T-helper 2 cell (primary cell): ENCODE measurements at places on chromosomes 11 and 22.

GRCh38 chr22:23179381-23180299 lies 669 bp upstream of the BCR start:
- DNase-seq = no peak

GRCh38 chr22:29912605-29913398 lies 29.8 kb downstream of the MTMR3 start:
- no peak for DNase-seq

GRCh38 chr11:65382804-65383368 lies 440 bp upstream of the SLC25A45 start:
- DNase-seq = no peak

DNA sequence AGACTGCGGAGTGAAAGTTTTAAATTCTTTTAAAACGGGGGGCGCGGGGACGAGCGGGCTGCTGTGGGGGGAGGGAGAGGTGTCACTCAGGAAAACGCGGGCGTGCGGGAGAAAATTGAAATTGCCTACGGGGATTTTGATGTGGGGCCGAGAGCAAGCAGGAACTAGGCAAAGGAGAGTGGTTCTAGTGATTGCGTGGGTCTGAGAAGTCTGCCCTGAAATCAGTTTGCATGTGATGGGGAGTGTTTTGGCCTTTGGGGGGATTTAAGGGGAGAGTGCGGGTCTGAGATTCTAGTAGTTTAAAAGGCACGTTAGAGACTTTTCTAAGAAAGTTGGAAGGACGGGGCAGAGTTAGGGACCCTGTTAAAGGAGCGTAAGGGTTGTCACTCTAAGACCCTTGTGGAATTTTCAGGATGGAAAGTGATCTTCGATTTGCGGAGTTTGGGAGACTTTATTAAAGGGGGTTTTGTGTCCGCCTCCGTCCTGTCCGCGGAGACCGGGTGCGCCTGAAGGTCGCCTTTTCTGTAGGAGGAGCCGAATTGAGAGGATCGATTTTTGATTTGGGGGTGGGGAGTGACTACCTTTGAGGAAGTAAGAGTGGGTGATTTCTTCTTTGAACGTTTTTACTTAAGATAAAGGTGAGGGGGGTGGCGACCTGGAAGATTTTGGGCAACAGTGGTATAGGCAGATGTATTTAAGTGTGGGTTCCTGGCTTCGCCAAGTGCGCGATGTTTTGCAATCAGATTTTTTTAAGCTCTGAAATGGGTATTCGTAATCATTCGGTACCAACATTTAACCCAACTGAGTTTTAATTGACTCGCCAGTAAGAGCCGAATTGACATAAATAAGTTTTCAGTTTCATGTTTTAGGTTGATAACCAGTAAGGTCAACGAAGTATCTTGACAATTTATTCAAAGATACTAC lies 1.1 kb downstream of the EED start:
- DNase-seq = no peak

DNA sequence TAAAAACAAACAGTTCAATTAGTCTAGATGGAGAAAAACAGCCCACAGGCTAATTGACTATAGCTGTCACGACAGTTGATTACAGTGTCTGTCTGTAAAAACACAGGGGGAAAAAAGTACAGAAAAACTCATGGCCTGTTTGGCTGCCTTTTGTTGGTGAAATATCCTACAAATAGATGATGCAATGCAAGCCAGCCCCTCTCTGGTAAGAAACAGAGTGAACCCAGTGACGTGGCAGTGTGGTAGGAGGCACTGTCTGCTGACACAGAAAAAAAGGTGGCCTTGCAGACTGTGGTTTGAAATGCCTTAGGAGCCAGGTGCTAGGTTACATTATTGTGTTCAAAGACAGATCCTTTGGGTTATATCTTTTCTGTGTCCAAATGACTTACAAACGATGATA lies 431.4 kb upstream of the CCDC90B start:
- no peak for DNase-seq

DNA sequence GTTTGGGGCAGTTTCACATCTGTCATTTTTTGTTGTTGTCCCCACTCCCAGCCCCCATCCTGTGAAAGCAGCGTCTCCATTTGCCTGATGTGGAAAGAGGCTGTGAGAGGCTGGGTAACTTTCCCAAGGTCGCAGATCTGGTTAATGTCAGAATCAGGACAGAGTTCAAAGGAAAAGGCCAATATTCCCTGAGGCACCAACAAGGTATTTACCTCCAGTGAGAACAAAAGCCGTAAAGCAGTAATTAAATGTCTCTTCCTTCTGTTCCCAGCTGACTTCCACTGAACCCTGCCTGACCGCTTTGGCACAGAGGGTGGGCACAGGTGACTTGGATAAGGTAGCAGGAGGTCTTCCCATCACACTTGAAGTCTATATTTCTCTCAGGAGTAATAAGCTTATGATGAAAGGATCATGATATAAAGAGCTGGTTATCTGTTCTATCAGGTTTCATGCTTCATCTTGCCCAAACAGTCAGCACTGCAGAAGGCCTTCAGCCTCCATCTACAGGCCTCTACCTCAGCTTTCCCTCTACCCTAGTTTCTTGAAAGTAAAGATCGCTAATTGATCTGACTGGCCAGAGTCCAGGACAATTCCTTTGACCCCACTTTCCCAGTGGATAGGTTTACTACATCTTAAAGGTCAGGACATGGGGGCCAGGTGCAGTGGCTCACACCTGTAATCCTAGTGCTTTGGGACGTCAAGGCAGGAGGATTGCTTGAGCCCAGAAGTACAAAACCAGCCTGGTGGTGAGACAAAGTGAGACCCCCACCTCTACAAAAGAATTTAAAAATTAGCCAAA lies 9.4 kb downstream of the C11orf91 start:
- no peak for DNase-seq

DNA sequence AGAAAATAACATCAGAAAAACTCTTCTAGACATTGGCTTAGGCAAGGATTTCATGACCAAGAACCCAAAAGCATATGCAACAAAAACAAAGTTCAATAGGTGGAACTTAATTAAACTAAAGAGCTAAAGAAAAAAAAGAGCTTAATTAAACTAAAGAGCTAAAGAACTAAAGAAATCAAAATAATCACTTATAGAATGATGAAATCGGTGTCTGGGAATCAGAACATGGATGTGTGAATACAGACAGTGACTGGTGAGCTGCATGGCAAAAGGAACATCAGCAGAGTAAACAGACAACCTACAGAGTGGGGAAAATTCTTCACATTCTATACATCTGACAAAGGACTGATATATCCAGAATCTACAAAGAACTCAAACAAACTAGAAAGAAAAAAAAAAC lies 41.4 kb downstream of the ZNF280B start:
- DNase-seq = no peak

GRCh38 chr11:117851106-117851505 lies 25.4 kb downstream of the FXYD6 start:
- DNase-seq = no peak

- DNase-seq = no peak
Measured at GRCh38 chr11:65444314-65445051, 21.9 kb downstream of the NEAT1 start.

GRCh38 chr11:35477901-35478300 lies 47.5 kb downstream of the PAMR1 start:
- DNase-seq = no peak

DNA sequence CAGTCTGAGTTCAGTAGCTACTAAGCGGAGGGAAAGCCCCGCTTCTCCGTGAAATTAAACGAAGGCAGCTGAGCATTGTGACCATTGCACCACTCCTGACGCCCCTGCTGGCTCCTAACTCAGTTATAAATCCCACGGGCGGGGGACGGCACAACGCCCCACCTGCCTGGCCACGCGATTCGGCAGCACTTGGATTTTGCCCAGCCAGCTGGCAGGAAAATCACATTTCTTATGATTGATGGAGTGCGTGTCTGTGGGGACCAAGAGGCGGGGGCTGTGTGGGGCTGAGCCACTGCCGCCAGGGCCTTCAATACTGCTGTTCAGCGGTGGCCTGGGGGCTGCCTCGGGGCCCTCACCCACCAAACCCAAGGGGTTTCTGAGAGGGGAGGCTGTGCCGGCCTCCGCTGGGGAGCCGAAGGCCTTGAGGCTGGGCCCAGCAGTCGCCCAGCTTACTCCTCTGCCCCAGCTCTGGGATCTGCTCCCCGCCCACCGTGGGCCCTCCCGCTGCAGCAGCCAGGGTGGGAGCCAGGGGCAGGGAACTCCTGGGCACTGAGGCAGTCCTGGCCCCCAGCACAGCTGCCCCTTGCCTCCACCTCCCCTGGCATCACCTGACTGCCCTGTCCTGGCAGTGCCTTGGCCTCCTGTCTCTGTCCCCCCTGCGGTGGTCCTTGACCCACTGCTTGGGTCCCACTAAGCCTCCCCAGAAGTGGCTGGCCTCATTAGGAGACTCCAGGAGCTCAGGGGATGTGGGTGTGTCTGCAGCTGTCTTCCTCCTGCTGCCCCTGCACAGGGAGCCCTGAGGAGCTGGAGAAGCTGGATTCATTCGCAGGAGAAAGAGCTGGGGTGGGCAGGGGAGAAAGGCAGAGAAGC lies 30.7 kb downstream of the SHISAL1 start:
- no peak for DNase-seq

- no peak for DNase-seq
Measured at GRCh38 chr22:39943953-39944872, 16.0 kb upstream of the TMA7B start.

- DNase-seq = no peak
Measured at GRCh38 chr11:94776351-94777321, 8.5 kb downstream of the AMOTL1 start.

DNA sequence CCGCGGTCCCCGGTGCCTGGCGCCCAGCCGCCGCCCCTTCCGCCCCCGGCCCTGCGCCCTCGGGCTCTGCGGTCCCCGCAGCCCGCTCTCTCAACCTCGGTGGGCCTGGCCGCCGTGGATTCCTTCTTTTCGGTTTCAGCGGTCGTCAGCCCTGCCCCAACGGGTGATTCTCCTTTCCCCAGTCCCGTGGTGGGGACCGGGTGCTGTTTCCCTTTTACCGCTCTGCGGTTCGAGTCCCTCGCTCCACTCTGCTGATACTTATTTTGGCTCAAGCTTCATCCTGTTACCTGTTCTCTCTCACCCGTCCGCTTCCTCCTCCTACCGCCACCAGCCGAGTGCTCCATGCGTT lies 494 bp downstream of the ZDHHC5 start:
- no peak for DNase-seq

DNA sequence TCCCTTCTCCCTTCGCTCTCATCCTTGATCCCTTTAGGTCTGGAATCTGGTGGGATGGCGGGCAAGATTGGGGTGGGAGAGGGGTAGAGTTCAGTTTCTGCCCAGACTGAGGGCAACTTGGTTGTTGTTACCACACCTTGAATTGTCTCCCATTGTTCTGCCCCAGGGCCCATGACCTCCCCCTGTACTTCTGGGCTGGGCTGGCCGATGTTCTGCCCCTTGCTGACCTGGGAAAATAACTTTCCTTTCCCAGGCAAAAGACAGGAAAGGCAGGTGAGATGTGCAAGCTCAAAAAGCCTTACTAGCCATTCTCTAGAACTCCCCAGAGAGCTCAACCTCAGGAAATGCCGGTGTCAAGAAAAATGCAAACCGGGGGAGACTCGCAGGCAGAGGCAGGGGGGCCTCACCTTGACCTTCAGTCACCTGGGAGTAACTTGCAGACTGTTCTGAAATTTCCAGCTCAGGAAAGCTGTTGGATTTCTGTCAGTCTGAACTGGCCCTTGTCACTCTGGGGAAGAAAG lies 32.4 kb upstream of the EIF3D start:
- DNase-seq = no peak

DNA sequence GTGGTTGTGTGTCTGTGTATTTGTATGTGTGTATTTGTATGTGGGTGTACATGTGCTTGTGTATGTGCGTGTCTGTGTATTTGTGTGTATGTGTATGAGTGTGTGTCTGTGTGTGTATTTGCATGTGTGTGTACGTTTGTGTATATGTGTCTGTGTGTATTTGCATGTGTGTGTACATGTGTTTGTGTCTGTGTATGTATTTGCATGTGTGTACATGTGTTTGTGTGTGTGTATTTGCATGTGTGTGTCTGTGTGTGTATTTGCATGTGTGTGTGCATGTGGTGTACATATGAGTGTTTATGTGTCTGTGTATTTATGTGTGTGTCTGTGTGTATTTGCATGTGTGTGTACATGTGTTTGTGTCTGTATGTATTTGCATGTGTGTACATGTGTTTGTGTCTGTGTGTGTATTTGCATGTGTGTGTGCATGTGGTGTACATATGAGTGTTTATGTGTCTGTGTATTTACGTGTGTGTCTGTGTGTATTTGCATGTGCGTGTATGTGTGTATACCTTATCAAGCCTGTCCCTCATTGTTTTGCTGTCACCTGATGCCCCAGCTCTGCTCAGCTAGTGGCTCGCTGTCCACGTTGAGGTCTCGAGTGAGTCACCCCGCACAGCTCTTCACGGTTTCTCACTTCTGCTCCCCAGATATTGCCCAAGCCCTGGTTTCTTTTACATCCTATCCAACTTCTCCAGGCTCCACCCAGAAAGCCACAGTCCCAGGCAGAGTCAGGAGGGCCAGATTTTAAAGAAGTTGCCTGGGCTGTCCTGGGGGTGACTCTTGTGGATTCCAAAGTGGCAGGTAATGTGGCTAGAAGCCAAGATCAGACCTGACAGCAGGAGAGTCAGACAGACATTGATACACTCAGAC lies 15.2 kb downstream of the MB start:
- no peak for DNase-seq

DNA sequence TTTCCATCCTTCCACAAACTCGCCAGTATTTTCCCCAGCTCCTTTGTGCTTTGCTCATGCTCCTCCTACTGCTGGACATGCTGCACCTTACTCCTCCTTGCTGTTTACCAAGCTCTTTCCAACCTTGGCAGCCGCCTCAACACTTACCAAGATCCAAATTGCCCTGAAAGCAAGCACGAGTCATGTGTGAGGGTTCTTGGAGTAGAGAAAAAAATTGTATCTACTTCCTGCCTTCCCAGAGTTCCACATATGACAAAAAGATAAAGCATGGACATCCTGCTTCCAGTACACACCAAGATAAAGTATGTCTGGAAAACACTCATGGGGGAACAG lies 767.5 kb downstream of the NTM start:
- no peak for DNase-seq

- DNase-seq = no peak
Measured at GRCh38 chr11:65286686-65287085, 24.9 kb downstream of the POLA2 start.

- DNase-seq = no peak
Measured at GRCh38 chr22:23401111-23401909, 178.8 kb downstream of the IGLL1 start.

- DNase-seq = peak; percentile 35
Measured at GRCh38 chr22:24175160-24175808, 6.0 kb upstream of the SUSD2 start.

GRCh38 chr11:32109138-32109537 lies 18.3 kb downstream of the RCN1 start:
- no peak for DNase-seq

GRCh38 chr11:31817054-31817620 lies 6.0 kb upstream of the PAX6 start:
- DNase-seq = no peak

DNA sequence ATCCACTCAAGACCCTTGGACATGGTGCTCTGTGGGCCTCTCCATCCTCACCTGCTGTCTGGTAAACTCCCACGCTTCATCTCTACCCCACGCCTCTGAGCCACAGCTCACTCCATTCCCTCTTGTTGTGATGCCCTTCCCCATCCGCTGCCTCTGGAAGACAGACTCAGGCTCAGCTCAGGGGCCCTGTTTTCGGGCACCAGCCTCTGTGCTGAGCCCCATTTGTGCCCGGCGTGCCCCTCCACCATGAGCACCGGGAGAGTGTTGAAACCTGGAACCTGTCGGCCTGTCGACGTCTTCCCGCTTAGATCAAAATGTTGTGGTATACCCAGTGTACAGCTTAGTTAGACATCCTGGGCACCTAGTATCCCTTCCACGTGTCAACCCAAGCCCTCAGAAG lies 6.5 kb upstream of the SCUBE1 start:
- no peak for DNase-seq
